Frontal cortex (tissue), 4 donors: ENCODE measurements at places on chromosomes 3 and 15.

- no peak for DNase-seq
Measured at GRCh38 chr15:64044300-64045100, 1.8 kb downstream of the DAPK2 start.

DNA sequence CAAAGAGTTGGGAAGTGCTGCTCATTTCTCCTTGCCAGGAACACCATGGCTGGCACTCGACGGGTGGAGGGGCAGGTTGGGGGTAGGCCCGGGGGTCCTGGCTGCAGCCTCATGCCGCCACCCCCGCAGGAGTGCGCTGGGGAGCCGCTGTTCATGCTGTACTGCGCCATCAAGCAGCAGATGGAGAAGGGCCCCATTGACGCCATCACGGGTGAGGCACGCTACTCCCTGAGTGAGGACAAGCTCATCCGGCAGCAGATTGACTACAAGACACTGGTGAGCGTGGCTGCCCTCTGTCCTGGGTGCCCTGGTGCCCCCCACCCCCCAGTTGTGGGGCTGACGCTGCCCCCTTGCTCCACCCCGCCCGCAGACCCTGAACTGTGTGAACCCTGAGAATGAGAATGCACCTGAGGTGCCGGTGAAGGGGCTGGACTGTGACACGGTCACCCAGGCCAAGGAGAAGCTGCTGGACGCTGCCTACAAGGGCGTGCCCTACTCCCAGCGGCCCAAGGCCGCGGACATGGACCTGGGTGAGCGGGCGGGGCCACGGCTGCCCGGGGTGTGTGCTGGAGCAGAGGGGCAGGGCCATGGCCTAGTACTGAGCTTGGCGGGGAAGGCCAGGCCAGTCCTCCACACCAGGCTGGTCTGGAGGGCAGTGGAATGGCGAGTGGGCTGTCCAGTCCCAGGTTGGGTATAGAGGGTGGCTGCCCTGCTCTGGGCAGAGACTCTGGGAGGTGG lies 45.1 kb downstream of the PLXNA1 start:
- no peak for DNase-seq

GRCh38 chr3:65914740-65915367 lies 123.9 kb downstream of the MAGI1 start:
- DNase-seq, result no peak

DNA sequence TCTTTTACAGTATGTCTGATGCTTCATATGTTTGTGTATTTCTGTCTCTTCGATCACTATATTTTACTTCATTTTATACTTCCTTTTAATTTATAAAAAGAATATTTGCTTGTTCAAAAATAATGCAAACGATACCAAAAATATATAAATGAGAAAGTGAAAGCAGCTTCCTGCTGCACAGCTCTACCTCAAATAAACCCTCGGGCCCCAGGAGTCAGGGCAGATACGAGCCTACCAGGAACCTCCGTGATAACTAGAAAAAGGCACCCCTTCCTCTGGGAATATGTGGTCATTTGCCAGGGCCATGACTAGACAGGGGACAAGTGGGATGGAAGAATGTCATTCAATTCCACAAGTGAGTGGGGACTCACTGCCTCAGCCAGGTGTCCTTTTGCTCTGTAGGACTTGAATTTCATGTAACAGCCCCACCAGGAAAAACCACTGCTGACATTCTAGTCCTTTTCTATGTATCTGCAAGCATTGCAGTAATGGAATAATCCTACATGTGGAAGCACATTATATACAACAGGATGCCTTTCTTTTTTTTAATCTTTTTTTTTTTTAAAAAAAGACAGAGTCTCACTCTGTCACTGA lies 133.3 kb downstream of the SUCLG2 start:
- DNase-seq, result no peak

DNA sequence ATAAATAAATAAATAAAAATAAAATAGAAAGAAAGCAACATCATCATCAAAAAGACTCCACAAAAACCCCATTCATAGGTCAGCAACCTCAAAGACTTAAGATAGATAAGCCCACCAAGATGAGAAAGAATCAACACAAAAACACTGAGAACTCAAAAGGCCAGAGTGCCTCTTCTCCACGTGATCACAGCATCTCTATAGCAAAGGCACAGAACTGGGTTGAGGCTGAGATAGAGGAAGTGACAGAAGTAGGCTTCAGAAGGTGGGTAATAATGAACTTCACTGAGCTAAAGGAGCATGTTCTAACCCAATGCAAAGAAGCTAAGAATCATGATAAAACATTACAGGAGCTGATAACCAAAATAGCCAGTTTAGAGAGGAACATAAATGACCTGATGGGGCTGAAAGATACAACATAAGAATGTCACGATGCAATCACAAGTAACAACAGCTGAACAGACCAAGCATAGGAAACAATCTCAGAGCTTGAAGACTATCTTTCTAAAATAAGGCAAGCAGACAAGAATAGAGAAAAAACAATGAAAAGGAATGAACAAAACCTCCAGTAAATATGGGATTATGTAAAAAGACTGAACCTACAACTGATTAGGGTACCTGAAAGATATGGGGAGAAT lies 26.4 kb downstream of the GNB5 start:
- no peak for DNase-seq

DNA sequence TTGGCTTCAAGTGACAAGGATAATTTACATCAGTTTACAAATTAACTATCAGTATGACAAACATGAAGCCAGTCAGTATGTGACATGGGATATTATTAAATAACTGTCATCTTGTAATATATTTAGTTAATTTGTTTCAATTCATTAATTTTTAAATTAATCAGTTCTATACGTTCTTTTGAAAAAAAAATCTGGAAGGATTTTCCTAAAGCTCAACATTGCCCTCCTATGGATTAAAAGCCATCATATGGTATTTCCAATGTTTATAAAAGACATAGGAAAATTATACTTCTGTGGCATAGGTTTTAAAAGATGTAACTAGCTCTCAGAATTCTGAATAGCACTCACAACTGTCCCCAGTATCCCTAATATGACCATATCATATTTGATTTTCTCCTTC lies 134.4 kb downstream of the PLOD2 start:
- DNase-seq, result no peak

GRCh38 chr3:177250151-177250550 lies 52.9 kb upstream of the TBL1XR1 start:
- no peak for DNase-seq

DNA sequence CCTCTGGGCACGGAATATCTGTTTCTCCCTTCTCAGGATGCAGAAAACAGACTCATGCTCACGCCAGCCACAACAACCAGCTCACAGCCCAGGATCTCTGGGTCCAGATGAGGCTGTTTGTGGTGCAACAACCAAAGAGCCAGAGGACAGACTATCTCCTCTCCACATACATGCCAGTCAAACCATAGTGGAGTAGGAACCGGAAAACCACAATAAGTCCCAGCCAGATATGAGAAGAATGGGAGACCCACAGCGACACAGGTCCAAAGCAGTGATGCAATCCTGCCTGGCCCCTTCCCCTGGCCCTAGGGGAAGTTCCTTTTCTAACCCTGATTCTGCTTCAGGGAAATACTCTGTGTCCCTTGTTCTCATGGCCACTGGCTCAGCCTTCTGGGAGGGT lies 27.6 kb downstream of the MEX3B start:
- DNase-seq, result no peak

- no peak for DNase-seq
Measured at GRCh38 chr15:98898122-98898521, 109.5 kb downstream of the PGPEP1L start.

DNA sequence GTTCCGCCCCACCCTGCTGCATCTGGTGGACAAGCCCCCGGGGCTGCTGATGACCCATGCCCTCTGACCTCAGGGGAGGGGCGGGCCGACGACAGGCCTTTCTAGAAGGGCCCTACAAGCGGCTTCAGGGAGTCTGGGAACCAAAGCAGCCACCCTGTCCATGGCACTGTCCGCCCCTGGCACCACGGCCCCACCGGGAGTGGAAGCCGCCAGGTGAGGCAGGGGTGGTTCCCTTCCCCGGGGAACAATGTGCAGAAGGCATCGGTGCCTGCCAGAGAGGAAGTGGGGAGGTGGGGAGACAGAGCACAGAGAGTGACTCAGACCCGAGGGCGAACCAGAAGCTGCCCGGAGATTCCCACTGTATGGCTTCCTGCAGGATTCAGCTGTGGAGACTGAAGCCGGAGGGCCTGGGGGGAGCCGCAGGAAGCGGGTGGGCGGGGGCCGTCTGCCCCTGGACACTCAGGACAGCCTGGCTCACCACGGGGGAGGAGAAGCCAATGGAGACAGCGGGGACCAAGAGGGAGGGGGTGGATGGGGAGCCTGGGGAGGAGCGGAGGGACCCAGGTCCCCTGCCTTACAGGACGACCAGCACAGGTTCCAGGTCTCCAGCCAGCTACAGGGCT lies 134.0 kb downstream of the TPRA1 start:
- DNase-seq, result no peak

DNA sequence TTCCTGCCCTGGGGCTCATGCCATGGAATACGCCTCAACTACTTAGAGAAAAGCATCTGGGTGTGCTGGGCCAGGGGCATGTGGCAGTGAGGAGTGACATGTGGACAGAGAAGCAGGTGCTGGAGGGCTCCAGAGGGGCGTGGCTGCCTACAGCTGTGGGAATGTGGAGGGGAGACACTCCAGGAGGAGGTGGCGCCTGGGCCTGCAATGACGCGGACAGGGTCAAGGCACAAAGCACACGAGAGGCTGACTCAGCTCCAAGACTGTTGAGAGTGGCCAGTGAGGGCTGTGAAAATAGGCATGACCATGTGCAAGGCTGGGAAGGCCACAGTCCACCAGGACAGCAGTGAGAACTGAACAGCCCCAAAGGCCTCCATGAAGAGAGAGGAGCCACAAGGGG lies 48.5 kb downstream of the PTH1R start:
- no peak for DNase-seq

DNA sequence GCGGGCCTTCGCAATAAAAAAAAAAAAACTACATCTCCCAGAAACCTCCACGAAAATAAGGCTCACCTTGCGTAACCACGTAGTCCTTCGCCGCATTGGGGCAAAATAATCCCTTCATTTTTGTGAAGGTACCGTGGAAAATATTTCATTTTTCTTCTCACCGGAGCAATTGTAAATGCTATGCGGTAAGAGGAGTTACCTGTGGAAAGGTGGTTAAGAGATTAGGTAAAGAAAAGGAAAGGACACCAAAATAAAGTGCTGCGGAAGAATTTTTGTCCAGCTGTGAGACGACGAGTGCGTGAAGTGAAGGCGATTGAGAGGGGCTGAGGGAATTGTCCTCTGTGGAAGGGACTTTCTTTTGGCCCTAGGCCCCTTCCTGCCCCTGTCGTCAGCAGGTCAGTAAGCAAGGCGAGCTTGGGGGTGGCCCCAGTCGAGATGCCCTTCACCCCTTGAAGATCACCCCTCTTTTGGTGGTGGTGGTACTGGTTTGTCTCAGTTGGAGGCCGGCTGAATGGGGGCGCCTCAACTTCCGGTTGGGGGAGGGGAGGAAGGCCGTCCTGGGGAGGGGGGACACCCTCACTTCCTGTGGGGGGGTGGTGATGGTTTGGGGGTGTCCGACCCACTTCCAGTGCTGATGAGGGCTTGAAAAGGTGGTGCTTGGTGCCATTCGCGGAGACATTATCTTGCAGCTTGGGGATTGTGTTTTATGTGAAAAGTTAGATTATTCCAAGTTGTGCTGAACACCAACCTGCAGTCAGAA lies at the start of gene HMG20A:
Gene HMG20A, plus strand, starts transcription at position 279 of the 760 bp plus-strand sequence. CDS start 37,520 bp downstream, outside the sequence.
- peak; percentile 36 for DNase-seq

GRCh38 chr3:12107071-12107713 lies 51.5 kb downstream of the TIMP4 start:
- DNase-seq, result no peak

DNA sequence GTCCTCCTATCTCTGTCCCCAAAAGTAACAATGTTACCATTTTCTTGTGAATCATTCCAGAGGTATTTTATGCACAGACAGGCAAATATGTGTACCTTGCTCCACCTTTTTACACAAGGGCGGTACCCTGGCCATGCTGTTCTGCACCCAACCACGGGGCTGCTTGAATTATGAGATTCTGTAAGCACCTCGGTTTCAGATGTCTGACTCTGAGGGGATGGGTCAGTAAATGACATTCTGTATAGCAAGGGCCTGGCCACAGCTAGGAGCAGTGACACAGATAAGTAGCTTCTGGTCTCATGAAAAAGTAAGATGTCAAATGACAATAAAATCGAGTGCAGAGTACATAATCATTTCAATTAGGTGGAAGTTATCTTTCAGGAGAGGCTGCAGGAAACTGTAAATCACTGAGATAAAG lies 30.4 kb upstream of the FLNB start:
- DNase-seq, result no peak

DNA sequence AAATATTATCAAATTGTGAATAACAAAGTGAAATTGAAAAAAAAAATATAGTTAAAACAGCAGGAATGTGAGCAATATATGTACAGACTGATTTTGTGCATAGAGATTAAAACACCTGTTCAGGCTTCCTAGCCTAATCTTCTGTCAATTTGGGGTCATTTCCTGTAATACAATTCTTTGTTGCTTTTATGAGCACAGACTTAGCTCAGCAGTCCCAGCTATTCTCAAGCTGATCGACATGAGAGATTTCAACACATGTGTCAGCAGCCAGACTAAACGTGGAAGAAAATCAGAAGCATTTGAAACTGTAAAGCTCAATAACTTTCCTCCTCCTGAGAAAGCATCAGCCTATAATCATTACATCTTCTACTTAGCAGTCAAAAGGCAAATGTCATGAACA lies 1.6 kb upstream of the FHIT start:
- DNase-seq, result no peak

DNA sequence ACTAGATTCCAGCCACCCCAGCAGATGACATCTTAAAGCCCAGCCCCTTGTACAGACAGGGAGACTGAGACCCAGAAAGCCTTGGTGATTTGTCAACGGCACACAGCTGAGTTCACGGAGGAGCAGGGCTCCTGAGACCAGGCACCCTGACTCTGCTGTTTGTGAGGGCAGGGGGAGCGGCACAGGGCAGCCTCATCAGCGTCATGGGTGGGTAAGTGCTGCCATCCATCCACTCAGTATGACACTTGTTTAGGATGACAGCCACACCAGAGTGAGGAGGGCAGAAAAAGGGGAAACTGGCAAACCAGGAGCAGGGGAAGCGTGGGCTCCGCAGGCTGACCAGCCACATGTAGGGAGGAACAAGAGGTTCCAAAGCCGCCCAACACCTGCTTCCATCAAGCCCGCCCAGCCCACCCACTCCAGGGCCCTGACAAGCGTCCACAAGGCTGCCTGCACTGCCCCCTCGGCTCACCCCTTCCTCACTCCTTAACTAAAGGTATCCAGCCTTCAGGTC lies 19.9 kb downstream of the RBPMS2 start:
- no peak for DNase-seq

DNA sequence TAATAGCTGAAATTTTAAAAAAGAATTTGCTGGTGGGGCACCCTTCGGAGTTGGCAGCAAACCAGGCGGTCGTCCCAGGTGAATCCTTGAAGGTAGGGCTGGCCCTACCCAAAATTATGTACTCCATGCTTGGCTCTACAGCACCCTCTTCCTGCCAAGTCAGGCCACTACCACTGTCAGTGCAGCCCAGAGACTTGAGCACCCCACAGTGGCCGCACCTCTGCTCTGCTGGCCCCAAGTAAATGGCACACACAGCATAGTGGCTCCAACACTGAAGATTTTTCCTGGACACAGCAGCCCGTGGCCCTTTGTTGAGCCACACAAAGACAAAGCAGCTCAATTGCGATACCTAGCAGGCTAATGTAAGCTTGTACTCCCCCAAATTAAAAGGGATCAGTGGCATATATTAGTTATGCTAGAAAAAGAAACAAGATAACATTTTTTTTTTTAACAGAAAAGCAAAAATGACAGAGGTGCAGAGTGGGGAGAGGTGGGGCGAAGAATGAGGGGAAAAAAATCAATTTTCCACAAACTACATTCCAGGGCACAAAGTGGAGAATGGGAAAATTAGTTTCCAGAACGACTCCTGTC lies 250.5 kb downstream of the UACA start:
- no peak for DNase-seq
